CD4-positive, alpha-beta T cell treated with Interleukin-1 beta for 1 hour (primary cell): ENCODE measurements at places on chromosomes 2 and 18.

DNA sequence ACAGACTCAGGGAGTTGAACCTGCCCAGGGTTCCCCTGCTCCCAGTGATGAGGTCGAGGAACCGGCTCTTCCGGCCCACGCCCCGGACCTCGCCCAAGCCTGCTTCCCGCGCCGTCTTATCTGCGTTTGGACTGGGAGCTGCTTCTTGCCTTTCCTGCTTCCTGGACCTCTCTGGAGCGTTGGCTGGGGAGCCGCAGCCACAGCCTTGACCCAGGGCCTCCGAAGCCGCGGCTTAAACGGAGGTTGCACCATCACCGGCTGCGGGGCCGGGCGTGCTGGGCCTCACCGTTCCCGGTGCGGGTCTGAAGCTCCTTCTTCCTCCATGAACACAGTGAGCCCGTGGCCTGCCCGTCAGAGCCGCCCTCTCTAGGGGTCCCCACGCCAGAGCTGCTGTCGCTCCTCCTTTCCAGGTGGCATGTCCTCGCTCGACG is 13.3 kb downstream of the NTSR2 start:
- no peak for DNase-seq

DNA sequence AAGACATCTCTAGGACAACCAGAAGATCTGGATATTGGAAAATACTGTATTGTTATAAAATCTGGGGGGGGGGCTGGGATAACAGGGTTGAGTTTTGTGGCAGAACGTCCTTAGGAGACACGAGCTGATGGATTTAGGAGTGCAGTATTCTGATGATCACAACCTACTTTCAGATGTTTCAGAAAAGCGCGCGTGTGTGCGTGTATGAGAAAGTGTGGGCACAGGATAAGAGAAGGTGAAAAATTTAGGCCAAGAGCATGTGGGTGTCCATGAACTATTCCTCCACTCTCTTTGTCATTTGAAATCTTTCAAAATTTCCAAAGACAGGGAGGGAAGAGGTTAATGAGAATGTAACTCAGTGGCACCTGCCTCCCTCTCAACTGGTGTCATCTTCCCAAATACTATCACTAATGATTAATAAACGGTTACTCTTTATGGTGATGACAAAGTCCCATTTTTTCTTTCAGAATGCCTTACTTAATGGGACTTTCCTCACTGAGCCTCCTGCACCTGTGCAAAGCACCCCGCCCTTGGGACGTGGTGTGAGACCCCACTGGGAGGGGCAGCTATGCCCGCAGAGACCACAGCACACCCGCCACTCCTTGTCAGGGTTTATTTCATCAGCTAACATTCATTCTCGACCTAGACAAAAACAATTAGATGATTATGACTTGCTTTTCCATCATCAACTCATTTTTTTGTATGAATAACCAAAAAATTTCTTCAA is 53.6 kb downstream of the HS6ST1 start:
- no peak for DNase-seq

DNA sequence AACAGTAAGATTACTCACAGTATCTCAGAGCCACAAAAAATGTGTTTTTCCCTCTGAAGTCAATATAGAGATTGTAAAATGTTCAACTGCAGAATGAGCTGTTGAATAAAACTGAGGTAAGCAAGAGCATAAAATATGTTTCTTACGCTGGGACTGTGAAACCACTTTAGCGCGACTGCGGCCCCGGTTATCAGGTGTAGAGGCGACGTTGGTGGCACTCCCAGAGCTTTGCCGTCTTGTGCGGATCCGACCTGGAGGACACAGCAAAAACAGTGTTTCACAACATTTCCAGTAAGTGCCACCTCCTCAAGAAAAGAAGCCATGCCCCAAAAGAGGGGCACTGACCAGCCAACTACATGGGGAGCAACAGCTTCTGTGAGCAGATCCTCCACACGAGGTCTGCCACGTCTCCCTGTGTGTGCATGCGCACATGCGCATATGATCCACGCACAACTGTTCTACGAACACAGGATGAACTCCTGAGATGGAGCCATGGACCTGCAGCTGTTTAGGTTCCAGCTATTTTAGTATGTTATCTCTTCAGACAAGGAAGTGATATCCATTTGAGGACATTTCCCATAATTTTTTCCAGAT is 100.7 kb upstream of the RNU4ATAC start:
- no peak for DNase-seq

DNA sequence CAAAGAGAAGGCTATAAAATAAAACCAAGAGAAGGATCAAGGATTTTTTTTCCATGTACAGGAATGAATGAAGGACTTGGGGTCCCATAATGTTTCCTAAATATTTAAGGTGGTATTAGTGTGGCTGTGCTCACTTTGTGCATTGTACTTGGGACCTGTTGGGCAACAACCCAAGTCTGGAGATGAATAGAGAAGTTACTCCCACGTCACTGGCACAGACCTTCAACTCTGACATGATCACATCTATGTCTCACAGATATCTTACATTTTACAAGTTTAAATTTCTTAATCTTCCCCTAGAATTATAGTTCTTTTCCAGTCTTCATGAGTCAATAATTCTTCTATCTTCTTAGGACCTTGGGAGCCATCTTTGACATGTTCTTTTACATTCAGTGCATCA is 133.4 kb downstream of the PLCL1 start:
- no peak for DNase-seq

- no peak for DNase-seq
Observed at GRCh38 chr2:162382278-162382677, 38.3 kb downstream of the GCA start.

DNA sequence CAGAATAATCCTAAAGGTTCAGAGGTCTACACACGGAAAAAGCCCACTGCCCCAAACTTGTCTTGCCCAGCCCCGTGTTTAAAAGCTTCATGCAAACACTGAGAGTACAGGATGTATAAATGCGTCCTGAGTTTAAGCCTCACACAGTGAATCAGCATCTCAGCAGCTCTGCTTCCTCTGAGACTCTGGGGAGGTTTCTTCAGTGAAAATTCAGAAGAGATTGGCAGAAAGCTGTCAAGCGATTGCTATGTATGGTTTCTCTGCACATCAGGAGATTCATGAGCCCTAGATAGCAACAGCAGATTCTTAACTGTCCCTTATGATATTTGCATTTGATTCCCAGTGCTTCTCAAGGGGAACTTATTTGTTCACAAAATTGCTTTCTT is 27.1 kb downstream of the CRACDL start:
- no peak for DNase-seq

- no peak for DNase-seq
Observed at GRCh38 chr2:163554864-163555263, 180.9 kb downstream of the FIGN start.
